ENCODE measurements at places on chromosomes 6 and 20.

GRCh38 chr20:3786665-3787323 is at the start of gene CENPB:
CENPB (minus strand) TSS chr20:3786740; CDS start chr20:3786483, 257 bp downstream.
- DNase-seq: peak; percentile 90

DNA sequence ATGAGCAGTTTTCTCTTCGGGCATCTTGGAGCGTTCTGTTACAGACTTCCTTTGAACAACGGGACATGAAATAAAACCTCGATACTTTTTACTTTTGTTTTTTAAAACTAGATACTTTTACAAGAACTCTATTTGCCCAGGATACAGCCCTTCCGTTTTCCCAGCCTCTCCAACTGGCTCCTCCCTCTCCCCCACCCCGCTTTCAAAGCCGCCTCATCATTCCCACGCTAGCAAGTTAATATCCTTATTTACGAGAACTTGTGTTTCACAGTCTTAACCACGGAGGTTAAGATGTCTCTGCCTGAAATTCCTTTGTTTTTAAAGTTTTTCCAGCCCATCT is 241 bp upstream of the CFAP206 start:
- no peak for DNase-seq

DNA sequence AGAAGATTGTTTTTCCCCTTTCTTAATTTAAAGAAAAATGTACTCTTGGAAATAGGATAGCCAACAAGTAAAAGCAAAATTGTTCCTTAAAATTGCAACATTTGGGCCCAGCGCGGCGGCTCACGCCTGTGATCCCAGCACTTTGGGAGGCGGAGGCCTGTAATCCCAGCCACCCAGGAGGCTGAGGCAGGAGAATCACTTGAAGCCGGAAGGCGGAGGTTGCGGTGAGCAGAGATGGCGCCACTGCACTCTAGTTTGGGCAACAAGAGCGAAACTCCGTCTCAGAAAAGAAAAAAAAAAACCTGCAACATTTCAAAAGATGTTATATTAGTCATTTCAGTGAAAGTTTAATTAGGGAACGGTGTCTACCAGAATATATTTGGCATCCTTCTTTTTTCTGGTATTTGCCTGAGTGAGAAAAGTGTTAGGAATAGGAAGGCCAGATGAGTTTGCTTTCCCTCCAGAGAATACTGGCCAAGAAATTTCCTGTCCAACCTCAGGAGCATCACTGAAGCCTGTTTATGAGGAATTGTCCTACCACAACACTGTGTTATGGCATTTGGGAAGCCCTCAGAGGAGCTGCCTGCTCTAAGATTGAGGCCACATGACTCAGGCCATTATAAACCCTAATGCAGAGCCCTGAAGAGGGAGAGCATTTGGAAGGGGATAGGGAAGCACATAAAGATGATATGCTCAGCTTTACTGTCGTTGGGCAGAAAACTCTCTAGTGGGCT is 1.2 kb upstream of the GJA1 start:
- no peak for DNase-seq

DNA sequence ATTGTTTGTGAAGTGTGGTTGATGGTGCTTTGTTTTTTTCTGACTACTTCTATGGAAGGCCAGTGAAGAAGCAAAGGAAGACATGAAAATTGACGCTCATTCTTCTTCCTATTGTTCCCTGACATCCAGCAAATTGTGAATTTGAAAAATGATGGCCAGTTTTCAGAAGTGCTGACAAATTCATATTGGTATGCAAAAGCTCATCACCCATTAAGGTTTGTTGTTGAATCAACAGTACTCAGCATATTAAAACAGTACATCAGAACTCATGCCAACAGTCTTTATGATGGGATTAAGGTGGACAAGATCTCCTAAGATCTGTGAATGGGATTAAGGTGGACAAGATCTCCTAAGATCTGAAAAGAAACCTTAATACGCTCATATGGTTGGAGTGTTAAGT is 1.0 kb upstream of the MTG2 start:
- no peak for DNase-seq

DNA sequence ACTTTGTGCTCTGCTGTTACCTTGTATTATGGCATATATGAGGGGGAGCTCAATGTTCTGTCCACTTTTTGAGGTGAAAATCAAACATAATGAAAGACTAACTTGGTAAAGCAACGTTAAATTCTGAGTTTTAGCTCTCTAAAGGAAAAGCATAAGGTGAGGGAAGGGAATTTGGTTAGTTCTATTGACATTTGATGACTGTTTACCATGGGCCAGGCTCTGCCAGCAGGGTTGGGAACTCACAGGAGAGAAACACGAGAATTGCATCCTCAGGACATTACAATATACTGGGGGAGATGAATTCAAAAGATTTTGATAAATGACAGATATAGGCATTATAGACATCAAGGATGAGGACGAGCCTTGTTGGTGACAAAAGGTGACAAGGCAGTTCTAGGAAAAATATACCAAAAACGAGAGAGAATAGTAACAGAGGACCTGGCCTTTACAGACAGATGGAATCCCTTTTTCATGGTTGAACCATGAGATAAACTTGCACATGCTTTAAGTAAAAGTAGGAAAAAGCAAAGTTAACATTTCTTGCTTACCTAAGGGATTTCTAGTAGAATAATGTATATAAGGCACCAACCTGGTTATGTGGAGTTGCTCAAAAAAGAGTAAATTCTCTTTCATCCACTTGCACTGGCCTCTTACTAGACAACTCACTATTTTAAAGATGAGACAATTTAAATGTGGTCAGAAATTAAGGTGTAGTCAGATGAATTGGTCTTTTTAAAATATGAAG is 191.4 kb downstream of the NKAIN2 start:
- DNase-seq: no peak

GRCh38 chr20:14055127-14055742 is 59.9 kb downstream of the MACROD2 start:
- DNase-seq: no peak

DNA sequence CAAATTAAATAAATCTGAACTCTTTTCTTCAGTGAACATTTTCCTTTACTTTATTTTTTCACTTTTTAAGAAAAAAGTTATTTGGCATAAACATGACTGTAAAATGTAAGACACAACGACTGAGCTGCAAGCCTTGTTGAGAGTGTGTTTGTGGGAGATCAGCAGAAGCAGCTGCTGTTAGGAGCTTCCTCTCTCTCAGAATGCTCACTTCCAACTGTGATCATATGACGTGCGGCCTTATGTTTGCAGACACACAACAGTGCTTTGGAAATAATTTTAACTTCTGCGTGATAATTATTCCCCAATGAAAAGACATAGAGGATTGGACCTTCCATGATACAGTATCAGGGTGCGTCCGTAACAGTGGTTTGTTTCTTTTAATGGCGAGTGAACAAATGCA is 104.0 kb downstream of the ARHGAP18 start:
- no peak for DNase-seq

- no peak for DNase-seq
These were observed 12.1 kb upstream of the IP6K3 start for GRCh38 chr6:33758815-33759216.

DNA sequence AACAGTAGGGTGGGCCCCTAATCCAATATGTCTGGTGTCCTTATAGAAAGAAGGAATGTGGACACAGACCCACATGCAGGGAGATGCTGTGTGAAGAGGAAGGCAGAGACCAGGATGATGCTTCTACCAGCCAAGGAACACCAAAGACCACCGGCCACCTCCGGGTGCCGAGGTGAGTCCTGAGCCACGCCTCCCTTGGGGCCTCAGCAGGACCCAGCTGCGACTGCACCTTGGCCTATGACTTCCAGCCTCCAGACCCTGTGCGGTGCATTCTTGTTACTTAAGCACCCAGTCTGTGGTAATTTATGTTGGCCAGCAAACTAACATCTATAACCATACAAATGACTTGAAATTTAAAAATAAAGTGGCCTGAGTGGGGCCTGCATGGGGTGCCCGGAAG is 79.5 kb upstream of the QKI start:
- no peak for DNase-seq

- no peak for DNase-seq
These were observed 105.0 kb downstream of the FIG4 start for GRCh38 chr6:109795994-109796555.

DNA sequence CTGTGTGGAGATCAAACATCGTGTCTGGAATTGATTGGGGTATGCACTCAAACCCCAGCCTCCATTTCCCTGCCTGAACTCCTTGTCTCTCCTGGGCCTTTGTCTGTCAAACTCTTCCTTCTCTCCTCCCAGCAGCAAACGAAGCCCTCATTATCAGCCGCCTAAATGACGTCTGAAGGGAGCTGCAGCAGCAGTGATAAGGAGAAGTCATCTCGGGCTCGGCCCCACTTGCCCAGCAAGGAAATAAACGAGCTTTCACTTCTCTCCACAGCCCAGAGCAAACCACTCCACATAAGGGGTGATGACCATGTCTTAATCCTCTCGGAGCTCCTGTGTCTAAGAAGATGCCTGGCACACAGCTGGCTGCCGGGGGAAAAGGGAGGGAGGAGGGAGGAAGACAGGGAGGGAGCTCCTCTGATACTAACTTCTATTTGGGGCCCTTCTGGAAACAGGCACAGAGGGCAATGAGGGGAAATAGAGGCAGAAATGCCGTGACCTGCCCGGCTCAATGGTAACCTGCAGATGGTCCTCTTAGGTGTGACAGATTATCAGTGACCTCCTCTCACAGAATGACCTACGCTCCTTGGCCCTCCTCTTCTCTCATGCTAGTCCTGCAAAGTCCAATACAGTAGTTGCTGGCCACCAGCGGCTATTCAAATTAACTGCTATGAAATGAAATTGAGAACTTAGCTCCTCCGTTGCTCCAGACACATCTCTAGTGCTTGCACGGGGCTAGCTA is 100.4 kb downstream of the PXDC1 start:
- no peak for DNase-seq

DNA sequence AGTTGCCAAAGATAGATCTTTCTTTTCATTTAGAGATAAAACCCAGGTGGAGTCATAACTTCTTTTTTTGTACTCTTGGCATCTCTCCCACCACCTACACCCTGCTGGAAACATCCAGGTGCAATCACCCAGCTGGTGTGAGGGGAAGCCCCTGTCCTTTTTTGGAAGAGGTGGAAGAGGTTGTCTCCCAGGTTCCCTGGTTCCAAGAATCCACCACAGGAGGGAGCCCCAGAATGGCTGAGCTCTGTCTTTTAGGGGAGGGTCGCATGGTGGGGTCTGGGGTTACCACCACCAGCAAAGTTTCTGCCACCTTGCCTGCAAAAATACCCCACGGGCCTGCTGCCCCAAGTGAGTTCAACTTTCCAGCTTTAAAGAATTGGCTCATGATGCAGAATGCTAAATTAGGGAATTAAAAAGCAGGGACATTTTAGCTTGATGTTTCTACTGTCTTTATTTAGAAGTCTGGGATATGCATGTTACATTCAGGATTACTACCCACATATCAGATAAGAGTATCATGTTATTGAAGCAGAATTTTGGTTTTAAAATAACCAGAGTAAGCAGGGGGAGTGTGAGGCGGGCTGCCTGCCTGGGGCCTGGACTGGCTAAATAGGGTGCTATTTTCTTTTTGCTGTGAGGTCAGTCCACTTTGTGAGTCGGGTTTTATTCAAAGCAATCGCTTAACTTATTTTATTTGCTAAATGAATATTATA is 11.0 kb downstream of the SMOC2 start:
- no peak for DNase-seq

DNA sequence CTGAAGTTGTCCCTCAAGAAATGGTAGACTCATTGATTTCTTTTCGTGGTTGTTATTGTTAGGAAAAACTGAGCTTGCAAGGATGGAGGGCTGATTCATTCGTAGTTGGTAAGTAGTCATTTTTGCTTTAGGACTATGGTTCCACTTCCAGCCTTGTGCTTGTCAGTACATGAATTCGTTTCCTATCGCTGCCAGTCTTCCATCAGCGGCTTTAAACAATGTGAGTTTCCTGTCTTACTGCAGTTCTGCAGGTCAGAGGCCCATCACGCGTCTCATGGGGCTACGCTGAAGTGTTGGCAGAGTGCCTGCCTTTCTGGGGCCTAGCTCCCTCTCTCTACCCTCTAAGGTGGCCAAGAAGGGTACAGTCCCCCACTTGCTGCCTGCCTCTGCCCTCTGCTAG is 11.4 kb upstream of the MDFI start:
- DNase-seq: no peak

GRCh38 chr20:32477594-32478512 is 107.3 kb downstream of the NOL4L start:
- no peak for DNase-seq

DNA sequence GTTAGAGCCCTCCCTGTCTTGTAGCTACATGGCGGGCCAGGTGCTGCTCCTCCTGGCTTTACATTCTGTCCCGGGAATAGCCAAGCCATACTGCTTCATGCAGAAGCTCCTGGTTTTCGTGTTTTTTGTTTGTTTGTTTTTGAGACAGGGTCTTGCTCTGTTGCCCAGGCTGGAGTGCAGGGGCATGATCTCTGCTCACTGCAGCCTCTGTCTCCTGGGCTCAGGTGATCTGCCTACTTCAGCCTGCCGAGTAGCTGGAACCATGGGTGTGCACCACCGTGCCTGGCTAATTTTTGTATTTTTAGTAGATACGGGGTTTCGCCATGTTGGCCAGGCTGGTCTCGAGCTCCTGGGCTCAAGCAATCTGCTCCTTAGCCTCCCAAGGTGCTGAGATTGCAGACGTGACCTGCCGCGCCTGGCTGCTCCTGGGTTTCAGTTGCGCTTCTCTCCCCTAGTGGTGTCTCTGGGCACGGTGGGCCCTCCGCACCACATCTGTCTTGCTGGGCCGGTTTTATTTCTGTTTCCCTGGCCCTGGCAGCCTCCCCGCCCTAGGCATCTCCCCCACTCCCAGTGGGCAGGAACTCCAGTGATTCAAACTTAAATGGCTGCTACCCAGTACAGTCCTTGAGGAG is 12.9 kb downstream of the CDYL start:
- no peak for DNase-seq

- DNase-seq: no peak
These were observed 8.0 kb downstream of the BIRC7 start for GRCh38 chr20:63243604-63244247.

- no peak for DNase-seq
These were observed 2.0 kb downstream of the BPIFB2 start for GRCh38 chr20:33009214-33010132.

DNA sequence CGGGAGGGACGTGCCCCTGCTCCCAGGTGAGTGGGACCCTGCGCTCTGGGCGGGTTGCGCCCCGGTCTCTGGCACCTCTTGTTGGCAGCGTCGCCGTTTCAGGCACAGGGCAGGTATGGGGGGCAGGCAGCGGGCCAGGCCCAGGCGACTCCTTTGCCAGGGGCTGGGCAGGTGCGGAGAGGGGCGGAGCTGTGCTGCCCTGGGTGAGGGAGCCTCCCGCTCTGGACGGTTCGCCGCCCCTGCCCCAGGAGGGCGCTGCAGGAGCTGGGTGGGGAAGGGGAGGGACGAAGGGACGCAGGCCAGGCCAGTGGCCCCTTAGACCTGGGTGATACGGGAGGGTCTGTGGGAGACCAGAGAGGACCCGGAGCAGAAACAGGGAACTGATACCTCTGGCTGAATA is 663.9 kb upstream of the DEFB115 start:
- DNase-seq: no peak

DNA sequence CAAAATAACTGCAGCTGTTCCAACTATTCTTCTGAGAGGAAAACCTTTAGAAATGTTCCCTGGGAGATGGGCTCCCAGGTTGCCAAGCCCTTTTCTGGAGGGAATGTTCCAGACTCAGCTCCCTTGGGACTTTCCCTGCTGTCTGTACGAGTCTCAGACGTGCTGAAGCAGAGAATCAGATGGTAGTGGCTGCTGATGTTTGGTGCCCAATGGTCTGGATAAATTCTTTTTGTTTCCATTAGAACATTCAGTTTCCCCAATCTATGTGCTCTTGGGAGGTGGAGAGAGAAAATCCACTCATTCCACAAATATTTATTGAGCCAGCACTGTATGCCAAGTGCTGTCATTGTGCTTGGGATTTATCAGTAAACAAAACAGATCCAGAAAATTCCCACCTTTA is 40.0 kb downstream of the SNHG17 start:
- DNase-seq: no peak

All from activated gamma-delta T cell treated with Interleukin-2 at 50 U/mL for 16 hours (primary cell).